ENCODE measurements at places on chromosomes 6 and 20.

- DNase-seq = no peak
These were observed 176.2 kb upstream of the SASH1 start for GRCh38 chr6:148166339-148166968.

DNA sequence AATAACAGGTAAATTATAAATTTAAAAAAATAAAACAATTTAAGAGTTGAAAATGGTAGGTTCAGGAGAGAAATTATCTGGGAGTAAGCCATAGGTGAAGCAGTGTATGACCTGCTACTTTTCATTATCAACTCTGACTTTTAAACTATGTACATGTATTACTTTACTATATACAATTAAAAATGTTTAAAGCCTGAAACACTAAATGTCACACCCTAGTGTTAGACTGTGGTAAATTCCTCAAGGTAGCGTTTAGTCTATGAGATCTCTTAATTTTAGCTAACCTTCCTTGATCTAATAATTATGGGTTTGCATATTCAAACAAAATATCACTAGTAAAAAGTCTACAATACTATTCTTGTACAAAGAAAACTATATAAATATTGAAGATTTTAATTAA is 22.3 kb upstream of the TBC1D32 start:
- DNase-seq = no peak

GRCh38 chr6:167746975-167747374 is 79.7 kb upstream of the AFDN start:
- DNase-seq = no peak

GRCh38 chr20:22815206-22815551 is 219.9 kb upstream of the SSTR4 start:
- DNase-seq = no peak

GRCh38 chr6:28480253-28480932 is 35.2 kb downstream of the GPX6 start:
- no peak for DNase-seq
